Large intestine (tissue), 12 donors: ENCODE measurements at places on chromosomes 12 and 14.

- no peak for DNase-seq
These were observed 22.5 kb upstream of the C14orf180 start for GRCh38 chr14:104557086-104557485.

DNA sequence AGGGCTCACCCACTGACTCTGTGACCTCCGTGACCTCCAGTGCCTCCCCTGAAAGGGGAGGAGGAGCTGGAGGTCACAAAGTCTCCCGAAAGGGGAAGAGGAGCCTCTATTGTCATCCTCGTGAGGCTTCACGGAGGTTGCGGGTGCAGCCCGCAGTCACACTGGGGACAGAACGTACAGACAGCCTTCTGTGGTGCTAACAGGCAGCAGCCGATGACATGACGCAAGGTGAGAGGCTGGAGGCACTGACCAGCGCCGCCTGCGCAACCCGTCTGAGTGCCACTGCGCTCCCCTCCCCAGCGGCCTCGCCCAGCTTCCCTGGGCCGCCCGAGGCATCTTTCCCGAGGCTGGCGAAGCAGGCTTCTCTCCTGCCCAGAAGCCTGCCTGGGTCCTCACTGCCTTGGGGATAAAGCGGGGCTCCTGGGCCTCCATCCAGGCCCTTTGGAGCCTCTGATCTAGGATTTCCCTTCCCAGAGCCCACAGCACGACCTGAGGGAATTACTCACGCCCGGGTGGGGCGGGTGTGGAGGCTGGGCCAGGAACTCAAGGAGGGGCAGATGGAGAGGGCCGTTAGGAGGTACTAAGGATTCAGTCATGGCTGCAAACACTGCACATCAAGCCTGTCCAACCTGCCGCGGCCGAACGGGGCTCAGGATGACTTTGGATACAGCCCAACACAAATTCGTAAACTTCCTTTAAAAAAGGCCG lies 12.3 kb upstream of the LBHD2 start:
- DNase-seq, result no peak

DNA sequence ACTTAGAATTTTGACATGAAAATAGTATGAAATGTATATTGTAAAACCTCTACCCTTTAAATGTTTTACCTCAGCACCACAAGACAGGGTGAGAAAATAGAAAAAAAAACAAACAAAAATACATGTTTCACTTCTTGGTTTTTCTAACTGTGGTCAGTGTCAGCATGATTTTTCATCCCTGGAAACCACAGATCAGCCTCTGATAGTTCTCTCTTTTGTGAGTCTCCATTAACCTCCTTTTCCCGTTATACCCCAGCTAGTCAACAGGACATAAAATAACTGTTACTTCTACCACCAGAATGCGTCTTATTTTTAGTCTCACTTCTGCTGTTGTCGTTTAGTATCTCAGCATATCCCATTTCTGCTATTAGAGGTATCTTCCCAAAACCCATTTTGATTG lies 48.3 kb upstream of the KCNMB4 start:
- no peak for DNase-seq

DNA sequence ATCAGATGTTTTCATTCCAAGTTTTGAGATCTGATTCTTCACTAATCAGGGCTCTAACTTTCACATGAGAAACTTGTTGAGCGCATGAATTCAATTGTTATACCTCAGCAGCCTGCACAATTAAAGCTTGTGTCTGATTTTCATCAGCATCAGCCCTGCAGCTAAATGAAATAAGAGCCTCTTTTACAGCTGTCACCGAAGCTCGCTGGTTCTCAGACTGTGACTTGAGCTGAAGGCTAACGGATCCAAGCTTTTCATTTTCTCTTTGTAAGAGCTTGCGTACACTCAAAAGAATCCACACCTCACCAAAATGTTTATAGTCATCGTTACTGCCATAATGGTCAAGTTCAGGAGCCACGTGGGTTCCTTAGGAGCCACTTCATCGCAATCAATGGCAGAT lies 65.5 kb upstream of the BEGAIN start:
- DNase-seq, result no peak

DNA sequence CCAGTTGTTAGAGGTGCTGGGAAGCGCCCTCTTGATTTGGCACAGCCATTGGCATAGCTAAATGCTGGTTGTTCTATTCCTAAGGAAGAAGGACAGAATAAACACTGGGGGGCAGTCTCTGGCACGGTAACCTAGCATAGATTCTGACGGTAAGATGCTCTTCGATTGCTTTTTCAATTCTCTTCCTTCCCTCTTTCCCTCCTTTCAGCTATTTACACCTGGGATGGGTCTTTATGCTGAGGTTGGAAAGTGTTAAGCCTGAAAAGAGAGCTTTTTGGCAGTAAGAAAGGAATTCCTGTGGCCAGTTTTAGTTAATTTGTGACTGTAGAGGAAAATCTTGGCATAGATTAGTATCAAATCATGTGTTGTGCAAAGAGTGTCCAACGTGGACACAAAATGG lies 162.8 kb downstream of the SNAPC1 start:
- no peak for DNase-seq

DNA sequence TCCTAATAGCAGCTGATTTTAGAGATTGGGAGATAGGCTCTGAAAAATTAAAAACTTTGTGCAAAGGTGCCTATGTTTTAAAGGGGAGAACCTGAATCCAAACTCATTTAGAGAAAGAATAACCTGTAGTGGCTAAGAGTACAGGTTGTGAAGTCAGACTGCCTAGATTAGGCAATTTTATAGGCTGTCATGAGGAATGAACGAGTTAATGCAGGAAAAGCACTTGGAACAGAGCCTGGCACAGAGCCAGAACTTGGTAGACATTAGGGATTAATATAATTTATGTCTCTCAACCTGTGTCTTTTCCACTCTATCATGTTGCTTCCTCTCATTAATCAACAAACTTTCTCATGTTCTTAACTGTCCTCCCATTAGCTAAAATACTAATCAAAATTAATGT lies 98.1 kb downstream of the WIF1 start:
- peak; percentile 82 for DNase-seq

- DNase-seq, result no peak
These were observed 165.4 kb upstream of the CPNE8 start for GRCh38 chr12:39070775-39071174.

DNA sequence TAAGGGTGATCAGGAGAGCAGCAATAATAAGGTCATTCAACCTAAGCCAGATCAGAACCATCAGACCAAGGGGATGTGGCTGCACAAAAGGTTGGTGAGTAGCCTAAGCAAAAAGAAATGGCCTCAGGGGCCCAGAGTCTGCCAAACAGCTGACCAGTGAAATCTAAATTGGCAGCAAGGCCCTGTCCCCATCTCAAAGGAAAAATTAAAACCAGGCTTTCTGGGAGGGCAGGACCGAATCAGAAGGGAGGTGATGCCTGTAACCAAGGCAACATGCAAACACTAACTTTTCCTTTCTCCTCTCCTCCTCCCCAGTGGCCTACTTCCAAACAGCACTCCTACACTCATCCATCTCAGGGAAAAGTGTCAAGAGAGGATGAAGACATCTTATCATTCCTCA lies 256.4 kb downstream of the NUAK1 start:
- DNase-seq, result peak; percentile 4

GRCh38 chr14:70643967-70644366 lies 2.3 kb downstream of the TTC9 start:
- no peak for DNase-seq

- no peak for DNase-seq
These were observed 2.0 kb downstream of the YAF2 start for GRCh38 chr12:42236017-42236416.

- no peak for DNase-seq
These were observed 649 bp upstream of the SALL2 start for GRCh38 chr14:21526672-21527317.

GRCh38 chr12:90037740-90038139 lies 329.1 kb upstream of the ATP2B1 start:
- DNase-seq, result no peak

DNA sequence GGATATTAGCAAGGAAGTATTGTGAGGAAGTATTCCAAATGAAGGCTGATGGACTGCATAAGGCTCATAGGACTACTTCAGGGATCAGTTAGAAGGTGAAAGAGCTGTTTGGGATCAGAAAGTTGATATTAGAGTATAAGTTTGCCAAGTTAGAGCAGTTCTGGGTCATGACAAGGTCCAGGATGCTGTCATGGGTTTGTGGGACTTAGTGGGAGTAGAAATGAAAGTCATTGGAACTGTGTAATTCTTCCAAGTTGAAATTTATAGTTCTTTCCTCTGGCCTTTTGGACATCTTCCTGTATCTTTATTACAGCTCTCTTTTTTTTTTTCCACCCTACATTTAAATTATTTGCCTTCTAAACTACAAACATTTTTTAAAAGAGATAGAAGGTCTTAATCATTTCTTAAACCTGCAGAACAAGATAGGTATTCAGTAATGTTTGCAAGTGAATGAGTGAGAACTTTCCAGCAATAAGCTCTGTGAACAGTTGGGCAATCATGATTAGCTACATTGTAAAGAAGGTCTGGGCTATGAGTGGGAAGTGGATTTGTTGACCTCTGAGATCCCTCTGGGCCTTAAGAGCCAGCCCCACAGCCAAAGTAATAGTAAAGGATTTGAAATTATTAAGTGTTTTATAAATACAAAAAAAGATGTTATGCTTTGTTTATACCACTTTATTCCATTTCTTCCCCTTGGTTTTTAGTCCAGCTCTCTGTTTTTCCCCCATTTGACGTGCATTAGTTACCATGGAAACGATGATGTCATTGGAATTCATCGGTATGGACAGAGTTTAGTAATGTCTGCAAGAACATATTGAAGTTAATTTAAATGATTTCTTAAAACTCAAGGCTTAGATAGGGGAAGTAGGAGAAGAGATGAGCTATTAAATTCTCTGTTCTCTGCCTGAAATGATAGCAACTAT lies 247.9 kb upstream of the ARHGAP5 start:
- peak; percentile 43 for DNase-seq

DNA sequence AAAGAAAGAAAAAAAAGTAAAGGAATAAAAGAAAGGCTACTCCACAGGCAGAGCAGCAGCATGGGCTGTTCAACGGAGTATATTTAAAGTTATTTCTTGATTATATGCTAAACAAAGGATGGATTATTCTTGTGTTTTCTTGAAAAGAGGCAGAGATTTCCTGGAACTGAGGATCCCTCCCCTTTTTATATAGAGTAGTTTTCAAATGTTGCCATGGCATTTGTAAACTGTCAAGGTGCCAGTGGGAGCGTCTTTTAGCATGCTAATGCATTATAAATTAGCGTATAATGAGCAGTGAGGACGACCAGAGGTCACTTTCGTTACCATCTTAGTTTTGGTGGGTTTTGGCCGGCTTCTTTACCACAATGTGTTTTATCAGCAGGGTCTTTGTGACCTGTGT lies 383.0 kb downstream of the PCNX1 start:
- no peak for DNase-seq

DNA sequence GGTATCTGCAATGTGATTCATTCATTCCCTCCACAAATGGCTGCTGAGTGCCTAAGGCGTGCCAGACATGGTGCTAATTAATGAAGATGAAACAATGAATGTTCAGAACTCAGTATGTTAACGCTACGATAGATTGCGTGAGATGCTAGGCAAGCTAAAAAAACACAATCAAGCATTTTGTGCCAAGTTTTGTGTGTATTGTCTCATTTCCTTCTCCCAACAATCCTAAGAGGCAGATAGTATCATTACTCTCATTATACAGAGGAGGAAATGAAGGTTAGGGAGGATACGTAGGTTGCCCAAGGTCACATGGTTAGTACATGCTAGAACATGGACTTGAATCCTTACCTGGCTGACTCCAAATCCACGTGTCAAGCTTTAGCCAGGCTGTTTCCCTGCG lies 264.4 kb downstream of the EFCAB11 start:
- DNase-seq, result no peak

- no peak for DNase-seq
These were observed 261 bp upstream of the MLH3 start for GRCh38 chr14:75051556-75051899.

GRCh38 chr14:105701456-105702274 lies 175.3 kb downstream of the TMEM121 start:
- no peak for DNase-seq

DNA sequence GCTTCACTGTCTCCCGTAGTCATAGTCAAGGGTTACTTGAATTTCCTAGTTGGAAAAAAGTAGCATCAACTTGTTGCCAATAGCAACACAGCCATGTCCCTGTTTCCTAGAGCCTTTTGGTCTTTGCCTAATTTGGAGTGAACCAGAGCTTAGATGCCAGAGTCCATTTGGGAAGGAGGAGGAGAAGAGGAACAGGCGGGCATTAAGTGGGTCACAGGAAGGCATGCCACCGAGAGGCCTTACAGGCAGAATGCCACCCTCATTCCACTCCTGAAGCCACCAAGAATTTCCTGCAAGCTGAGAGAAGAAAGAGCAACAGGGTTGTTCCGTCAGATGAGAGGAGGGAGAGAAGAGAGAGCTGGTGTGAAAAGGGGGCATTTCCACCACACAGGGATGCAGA lies 339.5 kb downstream of the DPF3 start:
- no peak for DNase-seq

DNA sequence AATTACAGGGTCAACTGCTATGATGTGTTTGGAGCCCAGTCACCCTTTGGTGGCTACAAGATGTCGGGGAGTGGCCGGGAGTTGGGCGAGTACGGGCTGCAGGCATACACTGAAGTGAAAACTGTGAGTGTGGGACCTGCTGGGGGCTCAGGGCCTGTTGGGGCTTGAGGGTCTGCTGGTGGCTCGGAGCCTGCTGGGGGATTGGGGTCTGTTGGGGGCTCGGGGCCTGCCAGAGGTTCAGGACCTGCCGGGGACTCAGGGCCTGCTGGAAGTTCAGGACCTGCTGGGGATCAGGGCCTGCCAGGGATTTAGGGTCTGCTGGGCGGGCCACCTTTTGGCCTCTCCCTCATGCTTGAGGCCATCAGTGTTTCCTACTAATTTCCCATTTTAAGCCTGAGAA lies 37.1 kb downstream of the ALDH2 start:
- DNase-seq, result no peak
